Keratinocyte (primary cell): ENCODE measurements at places on chromosomes 6 and 20. TPM values are rescaled to one million over a fixed set of nuclear protein-coding genes. Genes with fewer than 3 reads are reported as not detected.

The CDSN gene
- 4.0 to 8.3 TPM (median 5.0 TPM) in 3 replicates for polyA plus RNA-seq

The RHAG gene
- polyA plus RNA-seq: 0.05 TPM in 1 of 3 replicates, not detected in the others

The HTR1E gene
- polyA plus RNA-seq: not detected in 3 replicates

The SLC17A2 gene
- polyA plus RNA-seq: not detected in 3 replicates

The PKIB gene
- 4.4 to 8.7 TPM (median 5.8 TPM) in 3 replicates for polyA plus RNA-seq
